Foreskin keratinocyte (primary cell): ENCODE measurements at places on chromosomes 3 and 15. TPM values are rescaled to one million over a fixed set of nuclear protein-coding genes. Genes with fewer than 3 reads are reported as not detected.

The TRPC1 gene
- 3.9 and 6.2 TPM in 2 replicates for total RNA-seq

GRCh38 chr3:32321095-32321790 lies 70.4 kb upstream of the CMTM7 start:
- no peak for DNase-seq

- no peak for DNase-seq
These were observed 31.1 kb downstream of the CHAC1 start for GRCh38 chr15:40984406-40984805.

GRCh38 chr3:171822431-171823106 lies 12.3 kb upstream of the PLD1 start:
- no peak for DNase-seq

The C3orf52 gene
- total RNA-seq: 8.2 and 9.2 TPM in 2 replicates

DNA sequence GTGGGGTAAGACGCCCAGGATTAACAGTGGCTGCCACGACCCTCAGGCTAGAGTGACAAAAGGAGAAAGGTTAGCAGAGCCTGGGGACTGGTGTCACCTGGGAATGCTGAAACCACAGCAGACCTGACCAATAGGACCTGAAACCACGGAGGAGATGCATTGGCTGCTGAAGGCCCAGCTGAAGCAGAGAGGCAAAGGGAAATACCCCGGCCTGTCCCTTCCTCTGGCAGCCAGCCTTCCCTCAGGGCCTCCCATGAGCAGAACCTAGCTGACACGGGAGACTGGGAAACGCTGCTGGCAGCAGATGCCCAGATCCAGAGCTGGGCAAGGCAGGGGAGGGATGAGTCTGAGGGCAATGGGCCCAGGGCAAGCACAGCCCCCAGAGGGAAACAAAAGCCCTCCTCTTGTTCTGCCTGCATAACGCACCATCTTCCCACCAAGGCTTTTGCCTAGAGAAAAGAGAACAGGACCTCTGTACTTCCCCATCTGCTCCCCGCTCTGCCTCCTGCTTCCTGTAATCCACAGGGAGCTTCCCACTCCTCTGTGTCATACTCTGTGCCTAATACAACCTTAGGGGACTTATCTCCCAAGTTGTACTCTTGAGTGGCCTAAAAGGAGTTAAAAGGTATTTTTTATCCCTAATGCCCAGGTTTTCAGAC lies 216.2 kb downstream of the ABHD5 start:
- no peak for DNase-seq

The PSMA4 gene
- 230 and 242 TPM in 2 replicates for total RNA-seq

DNA sequence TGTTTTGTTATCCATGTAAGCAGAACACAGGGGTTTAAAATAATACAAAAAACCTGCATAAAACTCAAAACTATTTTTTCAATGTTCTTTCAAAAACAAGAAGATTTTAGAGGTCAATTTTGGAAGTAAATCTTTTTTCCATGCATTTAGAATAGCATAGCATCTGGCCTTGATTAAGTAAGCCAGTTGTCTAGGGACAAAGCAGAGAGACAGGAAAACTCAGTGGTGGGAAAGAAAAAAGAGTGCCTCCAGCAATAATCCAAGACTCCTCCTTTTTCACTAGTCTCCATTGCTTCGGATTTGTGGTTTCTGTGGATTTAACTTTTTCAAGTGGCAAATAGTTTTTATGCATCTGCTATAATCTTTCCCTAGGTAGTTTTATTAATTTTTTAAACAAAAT lies 88.9 kb downstream of the SUCNR1 start:
- DNase-seq: no peak

- DNase-seq: no peak
These were observed 45.4 kb downstream of the ATP13A4 start for GRCh38 chr3:193509103-193509965.

DNA sequence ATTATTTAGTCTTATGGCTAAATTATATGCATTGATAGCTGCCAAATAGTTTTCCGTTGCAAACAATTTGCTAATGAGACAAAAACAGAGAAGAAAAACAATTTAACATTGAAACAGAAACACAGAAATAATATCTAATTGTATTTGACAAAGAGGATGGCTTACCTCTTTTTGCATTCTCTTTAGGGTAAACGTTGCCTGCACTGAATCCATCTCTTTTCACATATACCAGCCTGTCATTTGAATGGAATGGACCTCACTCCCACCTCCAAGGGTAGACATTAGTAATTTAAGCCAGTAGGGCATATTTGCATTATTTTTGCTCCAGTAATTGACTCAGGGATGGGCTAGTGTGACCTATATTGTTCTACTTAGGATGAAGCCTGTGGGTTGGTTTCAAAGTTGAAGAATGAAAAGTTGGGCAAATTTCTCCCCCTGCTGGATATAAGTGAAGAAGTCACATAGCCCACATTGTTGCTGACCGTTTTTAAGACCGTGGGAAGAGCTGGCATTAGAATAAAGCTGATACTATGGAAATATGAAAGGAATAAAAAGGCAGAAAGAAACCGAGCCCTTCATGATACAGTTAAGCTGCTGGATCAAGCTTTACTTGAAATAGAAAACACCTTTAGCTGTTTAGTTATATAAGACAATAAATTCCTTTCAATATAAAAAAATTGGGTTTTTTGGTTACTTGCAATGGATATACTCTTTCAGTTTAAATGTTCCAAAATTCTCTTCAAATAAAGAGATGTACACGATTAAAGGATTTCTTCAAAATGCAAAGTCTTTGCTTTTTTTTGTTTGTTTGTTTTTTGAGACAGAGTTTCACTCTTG lies 26.9 kb downstream of the PIERCE2 start:
- DNase-seq: peak; percentile 41

The ALG1L2 gene
- not detected in 2 replicates for total RNA-seq

- no peak for DNase-seq
These were observed 115.9 kb downstream of the RASA2 start for GRCh38 chr3:141602706-141603105.

- no peak for DNase-seq
These were observed 26.8 kb upstream of the SEMA4B start for GRCh38 chr15:90174140-90174875.

DNA sequence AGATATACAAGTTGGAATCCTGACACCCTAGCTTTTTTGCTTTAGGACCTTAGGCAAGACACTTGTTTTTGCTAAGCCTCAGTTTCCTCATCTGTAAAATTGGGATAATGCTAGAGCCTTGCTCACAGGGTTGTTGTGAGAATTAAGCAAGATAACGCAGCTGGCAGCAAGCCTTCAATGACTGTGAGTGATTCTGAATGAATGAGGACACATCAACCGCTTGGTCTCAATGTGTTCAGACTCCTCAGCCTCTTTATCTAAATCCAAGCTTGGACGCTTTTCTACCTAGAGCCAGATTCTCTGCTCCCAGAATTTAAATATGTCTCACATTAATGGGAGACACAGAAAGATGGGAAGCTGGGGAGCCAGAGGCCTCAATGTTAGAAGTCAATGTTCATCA lies 11.8 kb upstream of the TLE3 start:
- no peak for DNase-seq

DNA sequence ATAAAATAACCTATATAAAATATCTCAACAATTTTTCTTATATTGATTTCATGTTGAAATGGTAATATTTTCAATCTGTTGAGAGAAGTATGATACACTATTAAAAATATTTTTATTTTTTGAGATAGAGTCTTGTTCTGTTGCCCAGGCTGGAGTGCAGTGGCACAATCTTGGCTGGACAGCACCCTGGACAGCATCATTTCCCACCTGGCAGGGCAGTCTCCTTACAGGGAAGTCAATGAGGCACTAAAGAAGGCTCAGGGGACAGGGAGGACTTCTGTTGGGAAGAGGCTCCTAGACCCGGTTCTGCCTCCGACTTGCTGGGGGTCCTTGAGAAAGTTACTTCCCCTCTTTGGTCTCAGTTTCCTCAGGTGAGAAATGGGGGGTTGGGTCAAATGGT lies 9.4 kb downstream of the GOLGA6L2 start:
- no peak for DNase-seq

DNA sequence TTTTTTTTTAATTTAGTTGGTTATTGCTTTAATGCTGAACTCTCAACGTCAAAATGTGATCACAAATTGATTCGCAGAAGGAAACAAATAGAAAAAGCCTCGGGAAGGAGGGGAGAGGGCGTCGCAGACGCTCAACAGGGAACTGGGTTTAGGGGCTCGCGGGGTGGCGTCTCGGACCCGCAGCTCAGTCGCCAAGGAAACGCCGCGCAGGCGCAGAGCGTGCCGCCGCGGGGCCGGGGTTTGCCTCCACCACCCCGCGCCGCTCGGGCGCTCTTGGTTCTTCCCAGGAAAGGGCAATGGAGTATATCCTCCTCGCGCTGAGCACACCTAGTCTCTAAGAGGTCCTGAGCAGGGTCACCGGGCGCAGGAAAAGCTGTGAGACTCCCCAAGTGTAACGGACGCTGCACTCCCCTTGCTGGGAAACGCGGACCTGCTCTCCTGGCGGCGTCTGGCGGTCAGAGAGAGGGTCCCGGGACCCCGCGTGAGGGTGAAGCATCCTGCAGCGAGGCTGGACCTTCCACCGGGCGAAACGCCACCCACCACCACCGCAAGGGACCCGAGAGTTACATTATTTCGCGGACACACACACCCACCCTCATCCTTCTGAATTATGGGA lies 753 bp downstream of the PLCH1 start:
- peak; percentile 15 for DNase-seq

DNA sequence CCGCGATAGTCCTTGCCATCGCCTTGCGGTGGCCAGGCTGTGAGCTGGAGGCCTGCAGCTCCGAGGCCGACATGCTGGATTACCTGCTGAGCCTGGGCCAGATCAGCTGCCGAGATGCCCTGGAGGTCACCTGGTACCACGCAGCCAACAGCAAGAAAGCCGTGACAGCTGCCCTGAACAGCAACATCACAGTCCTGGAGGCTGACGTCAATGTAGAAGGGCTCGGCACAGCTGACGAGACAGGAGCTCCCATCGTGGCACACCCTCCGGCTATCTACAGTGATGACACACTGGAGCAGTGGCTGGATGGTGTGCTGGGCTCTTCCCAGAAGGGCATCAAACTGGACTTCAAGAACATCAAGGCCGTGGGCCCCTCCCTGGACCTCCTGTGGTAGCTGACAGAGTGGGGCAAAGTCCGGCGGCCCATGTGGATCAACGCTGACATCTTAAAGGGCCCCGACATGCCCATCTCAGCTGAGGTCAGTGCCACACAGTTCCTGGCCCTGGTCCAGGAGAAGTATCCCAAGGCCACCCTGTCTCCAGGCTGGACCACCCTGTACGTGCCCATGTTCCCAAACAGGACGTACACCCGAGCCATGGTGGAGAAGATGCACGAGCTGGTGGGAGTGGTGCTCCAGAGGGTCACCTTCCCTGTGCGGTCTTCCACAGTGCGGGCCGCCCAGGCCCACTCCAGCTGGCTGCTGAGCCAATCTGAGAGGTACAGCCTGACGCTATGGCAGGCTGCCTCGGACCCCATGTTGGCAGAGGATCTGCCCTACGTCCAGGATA lies 70.2 kb downstream of the FAM43A start:
- no peak for DNase-seq

The CHDH gene
- total RNA-seq: 0.03 and 0.07 TPM in 2 replicates

DNA sequence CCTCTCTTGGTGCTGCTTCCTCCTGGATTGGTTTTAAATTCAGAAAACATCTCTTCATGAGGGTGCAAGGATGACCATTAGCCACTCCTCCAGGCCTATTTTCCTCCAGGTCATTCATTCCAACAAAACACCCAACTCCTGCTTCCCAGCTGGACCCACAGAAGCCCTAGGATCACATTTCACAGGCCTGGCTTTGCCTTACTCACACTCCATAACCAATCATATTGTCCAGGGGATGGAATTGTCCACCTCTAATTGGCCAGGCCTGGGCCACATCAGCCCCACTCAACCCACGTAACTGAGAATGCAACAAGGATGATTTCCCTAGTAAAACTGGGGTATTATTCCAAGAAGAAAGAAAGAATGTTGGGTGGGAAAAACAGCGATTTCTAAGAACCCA lies 616.7 kb upstream of the SUCLG2 start:
- no peak for DNase-seq

- no peak for DNase-seq
These were observed 397.5 kb upstream of the ATP10A start for GRCh38 chr15:26260517-26261133.

GRCh38 chr3:18334837-18335601 lies 90.1 kb downstream of the SATB1 start:
- no peak for DNase-seq

The NANOGP8 gene
- not detected in 2 replicates for total RNA-seq

DNA sequence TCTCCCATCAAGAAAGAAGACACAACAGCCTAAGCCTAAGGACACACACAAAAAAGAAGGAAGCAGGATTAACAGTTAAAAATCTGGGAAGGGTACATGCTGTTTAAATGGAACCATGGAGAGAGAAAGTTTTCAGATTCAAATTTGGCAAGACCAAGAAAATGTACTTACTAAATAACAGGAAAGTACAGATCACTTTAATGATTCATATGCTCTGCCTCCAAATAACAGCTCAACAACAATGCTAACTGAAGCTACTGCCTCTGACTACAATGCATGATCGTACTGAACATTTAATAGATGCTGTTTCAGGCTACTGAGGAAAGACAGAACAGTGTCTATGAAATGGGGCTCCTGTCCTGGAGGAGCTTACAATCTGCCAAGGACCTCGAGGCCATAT lies 8.4 kb upstream of the NMB start:
- DNase-seq: no peak

- peak; percentile 22 for DNase-seq
These were observed 103.1 kb upstream of the CCNL1 start for GRCh38 chr3:157263027-157263426.

DNA sequence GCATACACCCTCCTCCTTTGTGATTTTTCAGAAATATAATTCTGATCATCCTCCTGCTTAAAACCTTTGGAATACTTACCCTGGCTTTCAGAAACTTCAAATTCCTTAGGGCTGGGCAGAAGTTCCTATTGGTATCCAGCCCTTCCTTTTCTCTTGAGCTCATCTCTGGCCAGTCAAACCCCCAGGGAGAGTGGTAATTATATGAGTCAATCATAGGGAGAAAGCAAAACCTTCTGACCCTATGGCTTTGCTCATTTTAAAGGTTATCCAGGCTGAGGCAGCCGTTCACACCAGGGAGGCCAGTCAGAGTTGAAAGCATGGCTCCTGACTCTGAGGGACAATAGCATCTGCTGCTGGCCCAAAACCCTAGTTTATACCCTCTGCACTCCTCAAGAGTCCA lies 23.9 kb upstream of the CTNNB1 start:
- DNase-seq: no peak

The ITGB5 gene
- total RNA-seq: 82.0 and 91.9 TPM in 2 replicates

- DNase-seq: no peak
These were observed 72.1 kb downstream of the RFTN1 start for GRCh38 chr3:16441371-16441875.

The KBTBD12 gene
- not detected in 2 replicates for total RNA-seq

The GNAT1 gene
- 0.03 TPM in 1 of 2 replicates, not detected in the other for total RNA-seq
